T-helper 9 cell (primary cell): ENCODE measurements at places on chromosomes 3 and 15.

DNA sequence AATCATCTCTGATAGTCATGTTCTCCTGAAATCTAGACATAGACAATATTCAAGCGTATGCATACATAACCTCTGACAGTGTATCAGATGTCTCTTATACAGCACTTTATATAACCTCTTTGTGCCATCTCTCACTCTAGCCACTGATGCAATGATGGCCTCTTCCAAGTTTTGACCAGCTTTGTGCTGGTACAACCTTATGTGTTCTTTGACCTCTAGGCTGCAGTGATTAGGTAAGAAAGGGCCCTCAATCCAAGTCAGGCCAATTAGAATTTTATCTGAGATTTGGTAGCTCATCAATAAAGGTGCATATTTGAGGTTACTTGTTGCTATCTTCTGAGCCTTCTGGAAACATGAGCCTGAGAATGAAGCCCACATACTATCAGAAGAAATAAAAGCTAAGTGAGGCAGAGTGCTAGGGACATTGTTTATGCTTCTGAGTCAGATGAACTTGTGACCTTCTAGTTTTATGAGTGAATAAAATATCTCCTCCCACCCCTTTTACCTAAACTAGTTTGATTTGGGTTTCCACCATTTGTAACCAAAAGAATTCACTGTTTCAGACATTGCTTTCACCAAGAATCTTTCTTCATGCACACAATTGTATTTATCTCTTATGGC lies 283.2 kb upstream of the SUCLG2 start:
- no peak for DNase-seq

GRCh38 chr3:107753494-107753893 lies 230.7 kb downstream of the BBX start:
- DNase-seq = no peak

DNA sequence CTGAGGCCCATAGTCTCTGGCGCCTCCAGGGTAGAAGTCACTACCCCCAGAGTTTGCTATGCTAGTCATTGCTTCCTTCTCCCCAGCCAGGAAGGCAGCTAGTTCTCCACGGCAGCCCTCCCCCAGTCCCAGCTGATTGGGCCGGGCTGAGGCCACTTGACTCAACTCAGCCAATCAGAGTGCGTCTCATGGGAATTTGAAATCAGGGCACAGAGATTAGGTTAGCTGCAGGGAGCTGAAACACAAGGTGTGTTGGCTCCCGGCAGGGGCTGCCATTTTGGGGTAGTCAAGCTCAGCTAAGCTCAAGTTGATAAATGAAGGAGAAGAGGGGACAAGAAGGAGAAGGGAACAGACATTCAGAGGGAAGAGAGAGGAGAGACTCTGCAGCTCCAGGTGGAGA lies 32.8 kb downstream of the LINGO1 start:
- DNase-seq = no peak

DNA sequence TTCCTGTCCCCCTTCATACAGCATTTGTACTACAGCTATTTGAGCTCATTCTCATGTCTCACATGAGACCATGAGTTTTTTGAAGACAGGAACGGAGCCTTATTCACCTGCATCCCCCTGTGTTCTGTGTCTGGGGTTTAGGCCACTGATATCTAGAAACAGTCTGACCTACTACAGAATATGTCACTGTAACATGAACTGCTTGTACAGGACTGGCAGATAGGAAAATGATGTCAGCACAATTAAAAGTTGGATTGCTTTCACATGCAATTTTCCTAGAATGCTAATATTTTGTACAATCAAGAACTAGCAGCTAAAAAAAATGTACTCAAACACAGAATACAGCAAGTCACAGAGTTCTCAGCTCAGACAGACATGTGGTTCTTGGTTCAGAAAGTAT lies 90.8 kb upstream of the FGF12 start:
- DNase-seq = no peak

DNA sequence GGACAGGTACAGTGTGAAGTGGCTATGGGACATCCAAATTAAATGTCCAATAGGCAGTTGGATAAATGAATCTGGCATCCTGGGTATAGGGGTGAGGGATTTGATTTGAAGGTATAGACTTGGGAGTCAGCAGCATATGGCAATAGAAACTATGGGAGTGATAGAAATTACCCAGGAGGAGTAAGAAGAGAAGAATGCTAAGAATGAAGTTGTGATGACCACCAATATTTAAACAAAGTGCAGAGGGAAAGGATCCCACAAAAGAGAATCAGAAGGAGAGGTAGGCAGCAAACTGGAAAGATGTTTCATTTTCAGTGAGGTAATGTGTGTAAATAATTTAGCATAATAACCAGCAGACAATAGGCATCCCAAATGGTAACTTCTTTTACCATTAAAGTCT lies 13.8 kb upstream of the MSL2 start:
- DNase-seq = no peak

GRCh38 chr3:16837602-16838001 lies 47.2 kb upstream of the PLCL2 start:
- no peak for DNase-seq

DNA sequence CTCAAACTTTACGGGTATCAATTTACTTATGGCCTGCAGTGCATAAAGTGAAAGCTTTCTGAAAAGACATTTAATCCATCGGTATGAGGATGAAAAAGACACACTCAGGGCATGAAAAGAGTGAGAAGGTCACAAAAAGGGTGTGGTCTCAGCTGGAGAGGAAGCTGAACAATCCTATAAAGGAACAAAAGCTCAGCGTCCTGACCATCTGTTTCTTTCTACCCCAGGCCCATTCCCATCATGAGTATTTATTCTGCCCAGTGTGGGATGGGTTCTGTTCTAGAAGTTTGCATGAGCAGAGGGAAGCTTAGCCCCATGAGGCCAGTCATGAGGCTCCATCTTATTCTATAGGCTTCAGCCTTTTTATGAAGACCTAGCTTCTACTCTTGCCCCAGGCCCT lies 144.6 kb downstream of the LPP start:
- no peak for DNase-seq

- no peak for DNase-seq
These were observed 33.8 kb upstream of the LRRC58 start for GRCh38 chr3:120382941-120383447.

DNA sequence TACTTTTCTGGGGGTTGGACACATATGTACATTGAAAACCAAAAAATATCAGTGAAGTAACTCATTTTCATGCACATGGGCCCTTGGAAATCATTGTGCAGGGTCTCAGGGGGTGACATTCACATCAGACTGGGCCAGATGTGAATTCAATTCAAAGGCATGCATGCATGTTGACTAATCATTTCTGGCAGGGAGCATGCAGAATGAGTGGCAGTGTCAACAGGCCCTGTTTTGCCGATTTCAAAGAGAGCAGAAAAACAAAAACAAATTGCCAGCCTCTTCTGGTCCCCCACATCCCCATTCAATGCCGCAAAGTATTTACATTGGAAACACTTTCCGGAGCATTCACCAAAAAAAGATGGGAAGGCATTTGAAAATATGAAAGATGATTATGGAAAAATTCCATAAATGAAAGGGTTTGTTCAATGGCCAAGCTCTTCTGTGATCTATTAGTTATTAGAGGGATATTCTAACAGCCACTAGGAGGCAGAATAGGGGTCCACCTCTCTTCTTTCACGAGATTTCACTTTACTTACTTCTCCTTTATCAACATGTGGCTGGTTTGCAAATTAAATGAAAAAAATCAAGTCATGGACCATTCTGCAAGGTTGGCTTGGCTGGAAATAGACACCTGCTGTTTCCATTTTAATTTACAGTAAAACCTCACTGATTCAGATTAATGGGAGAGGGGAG lies 119.9 kb upstream of the FEZF2 start:
- no peak for DNase-seq

DNA sequence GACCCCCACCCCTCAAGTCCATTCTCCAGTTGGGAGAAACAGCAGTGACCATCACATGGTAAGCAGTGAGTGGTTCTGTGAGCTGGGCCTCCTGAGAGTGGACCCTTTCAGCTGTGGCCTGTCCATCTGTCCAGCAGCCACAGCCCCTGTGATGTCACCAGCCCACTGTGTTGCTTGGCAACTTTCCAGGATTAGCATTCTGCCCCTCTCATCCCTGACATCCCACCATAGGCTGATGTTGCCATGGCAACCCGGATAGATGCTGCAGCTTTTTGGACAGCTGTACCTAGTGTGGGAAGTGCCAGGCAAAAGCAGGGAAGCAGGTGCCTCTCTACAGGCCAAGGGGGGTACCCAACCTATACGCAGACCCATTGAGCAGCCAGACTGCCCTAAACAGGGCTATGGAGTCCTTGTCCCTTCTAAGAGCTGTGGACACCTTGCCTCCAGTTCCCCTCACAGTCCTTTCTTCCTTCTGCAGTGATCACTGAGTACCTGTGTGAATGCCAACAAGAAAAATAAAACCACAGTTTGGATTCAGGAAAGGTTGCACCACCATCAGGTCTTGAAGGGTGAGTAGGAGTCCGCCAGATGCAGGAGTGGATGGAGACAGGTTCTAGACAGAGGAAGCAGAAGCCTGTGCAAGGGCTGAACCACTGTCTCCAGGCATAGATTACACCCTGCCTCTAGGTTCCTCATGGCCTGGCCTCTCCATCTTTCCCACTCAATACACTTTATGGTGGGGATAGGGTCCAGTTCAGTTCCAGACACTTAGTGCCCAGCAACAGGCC lies at the start of gene DNAH1:
Gene DNAH1 (plus strand): TSS at position 343 of the 788 bp plus-strand sequence. CDS start 6,124 bp downstream, outside the sequence.
- no peak for DNase-seq

DNA sequence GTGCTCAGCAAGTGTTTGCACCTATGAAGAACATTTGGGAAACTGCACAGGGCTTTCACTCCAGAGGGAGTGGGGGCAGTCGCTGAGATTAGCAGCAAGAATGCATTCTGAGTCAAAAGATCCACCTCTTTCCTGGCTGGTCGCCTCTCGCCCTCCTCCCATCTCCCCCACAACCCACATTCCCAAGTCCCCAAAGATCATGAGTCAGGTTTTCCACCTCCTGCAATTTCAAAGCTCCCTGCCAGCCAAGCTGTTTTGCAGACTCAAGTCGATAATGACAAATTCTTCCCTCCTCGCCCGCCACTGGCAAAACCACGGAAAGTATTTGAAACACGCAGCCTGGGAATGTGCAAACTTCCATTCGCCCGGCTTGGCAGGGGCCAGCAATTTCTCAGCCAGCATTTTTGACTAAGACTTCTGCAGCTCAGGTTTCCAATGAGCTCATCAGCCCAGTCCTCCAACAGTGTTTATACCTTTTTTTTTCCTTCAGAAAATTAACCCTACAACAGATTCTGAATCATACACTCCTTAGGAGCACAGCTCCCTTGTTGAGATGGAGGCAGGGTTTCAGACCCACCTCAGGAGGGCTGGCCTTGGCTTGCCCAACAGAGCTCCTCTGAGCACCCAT lies 181.4 kb downstream of the SMAD6 start:
- no peak for DNase-seq

DNA sequence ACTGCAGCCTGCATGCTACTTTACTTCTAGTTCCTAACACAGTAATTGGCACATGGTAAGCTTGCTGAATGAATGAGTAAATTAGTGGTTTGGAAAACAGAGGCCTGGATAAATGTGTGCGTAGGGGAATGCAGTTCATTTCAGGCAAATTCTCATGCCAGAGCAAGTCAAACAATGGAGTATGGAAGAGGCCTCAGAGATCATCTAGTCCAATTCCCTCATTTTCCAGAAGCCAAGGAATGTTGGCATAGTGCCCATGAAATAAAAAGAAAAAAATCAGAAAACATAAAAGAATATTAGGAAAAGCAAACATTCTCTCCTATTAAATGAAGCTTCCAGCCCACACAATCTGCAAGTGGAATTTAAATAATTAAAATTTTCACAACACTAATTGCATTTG lies 92.4 kb downstream of the MB21D2 start:
- no peak for DNase-seq

DNA sequence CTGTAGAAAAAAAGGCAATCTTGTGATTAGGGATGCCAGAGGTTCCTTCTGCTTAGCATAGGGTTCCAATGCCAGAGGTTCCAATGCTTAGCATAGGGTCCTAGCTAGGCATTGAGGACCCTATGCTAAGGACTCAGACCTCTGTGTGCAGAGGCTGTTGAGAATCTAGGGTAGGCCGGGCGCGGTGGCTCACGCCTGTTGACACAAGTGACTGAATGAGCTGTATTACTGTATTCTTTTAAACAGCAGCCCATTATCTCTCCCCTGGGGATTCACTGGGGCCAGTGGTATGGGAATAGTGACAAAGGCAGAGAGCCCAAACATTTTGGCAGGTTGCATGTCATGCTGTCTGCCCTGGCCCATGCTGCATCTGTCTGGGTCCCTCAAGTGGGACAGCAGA lies 16.2 kb downstream of the PAK6 start:
- DNase-seq = no peak

DNA sequence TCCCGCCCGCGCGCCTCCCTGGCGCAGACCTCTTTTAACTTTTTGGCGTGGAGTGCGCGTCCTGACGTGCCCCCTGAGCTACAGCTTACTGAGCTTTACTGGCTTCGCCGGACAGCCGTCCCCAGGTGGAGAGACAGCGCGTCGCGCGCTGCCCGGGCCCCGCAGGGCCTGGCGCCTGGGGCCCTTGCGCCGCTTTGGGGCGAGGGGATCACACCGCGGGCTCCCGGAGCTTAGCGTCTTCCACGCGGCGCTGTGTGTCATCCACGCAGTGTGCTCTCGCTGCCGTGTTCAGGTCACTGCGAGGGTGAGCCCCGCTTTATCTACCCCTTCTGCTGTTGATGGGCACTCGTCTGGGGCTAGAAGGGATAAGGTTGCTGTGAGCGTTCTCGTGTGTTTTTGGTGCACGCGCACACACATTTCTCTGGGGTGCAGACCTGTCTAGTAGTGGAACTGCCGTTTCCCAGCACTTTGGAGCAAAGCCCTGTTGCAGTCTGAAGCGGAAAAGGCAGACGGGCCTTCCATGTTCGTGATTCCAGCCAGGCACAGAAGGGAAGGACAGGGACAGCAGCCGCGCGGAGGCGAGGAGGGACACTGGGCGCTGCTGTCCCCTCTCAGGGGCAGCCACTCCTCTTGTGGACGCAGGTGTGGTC lies 33.1 kb upstream of the ALDH1L1 start:
- no peak for DNase-seq

- DNase-seq = no peak
These were observed 4.6 kb downstream of the GP9 start for GRCh38 chr3:129065016-129065719.

- no peak for DNase-seq
These were observed 12.3 kb upstream of the MB21D2 start for GRCh38 chr3:192929755-192930547.

DNA sequence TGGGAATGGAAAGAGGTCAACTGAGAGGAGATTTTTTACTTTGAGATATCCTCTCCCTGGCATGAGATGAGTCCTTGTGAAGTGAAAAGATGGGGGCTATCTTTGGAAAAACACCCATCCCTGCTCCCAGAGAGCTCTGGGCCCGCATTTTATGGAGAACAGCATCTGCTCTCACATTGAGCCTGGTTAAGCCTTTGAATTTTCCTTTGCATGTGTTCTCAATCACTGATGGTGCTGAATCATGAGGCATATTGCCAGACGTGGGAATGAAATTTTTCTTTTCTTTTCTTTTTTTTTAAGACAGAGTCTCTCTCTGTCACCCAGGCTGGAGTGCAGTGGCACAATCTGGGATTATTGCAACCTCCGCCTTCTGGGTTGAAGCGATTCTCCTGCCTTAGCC lies 24.4 kb downstream of the TMEM45A start:
- no peak for DNase-seq

GRCh38 chr3:45171283-45171682 lies 25.1 kb upstream of the CDCP1 start:
- DNase-seq = no peak

GRCh38 chr3:42001777-42002176 lies 39.9 kb upstream of the ULK4 start:
- DNase-seq = no peak

GRCh38 chr3:187104933-187105332 lies 34.4 kb downstream of the RPL39L start:
- DNase-seq = no peak
